ENCODE measurements at places on chromosomes 13 and 19.

DNA sequence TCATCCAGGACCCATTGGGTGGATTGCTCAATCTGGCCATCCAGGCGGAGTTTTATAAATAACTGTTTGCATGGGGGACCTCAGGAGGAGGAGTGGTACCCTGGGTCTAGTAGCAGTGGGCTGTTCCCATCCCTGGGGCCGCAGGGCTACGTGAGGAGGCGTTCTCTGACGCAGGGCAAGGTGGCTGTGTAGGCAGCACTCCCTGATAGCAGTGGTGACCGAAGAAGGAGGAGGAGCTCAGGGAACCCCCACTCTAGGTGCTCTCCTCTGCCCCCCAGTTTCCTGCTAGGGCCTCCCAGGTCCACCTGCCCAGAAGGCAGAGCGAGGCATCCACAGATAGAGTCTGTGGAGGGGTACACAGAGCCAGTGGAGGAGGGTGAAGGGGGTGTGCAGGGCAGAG, 64.1 kb downstream of the CCNE1 start:
- no peak for DNase-seq

GRCh38 chr19:38974624-38975213, 823 bp downstream of the FBXO17 start:
- DNase-seq = peak; percentile 19

DNA sequence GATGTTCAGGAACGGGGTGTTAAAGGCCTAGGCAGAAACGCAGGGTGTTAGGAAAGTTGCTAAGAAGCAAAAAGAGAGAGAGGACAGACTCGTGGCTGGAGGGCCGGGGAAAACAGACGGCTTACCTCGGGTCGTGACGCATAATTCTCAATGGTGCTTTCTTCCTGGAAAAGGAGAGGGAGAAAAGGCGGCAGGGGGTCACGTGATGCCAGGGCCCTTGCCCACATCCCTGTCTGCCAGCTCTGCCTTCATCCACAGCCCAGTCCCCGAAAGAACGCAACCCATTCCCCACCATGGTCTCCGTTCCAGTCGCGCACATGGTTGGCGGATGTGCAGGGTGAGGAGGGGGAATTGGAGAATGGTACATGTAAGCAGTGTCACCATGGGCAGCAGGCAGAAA, 1.6 kb downstream of the KRTDAP start:
- DNase-seq = no peak

- DNase-seq = no peak
These were observed 3.5 kb upstream of the C19orf25 start for GRCh38 chr19:1482361-1483130.

DNA sequence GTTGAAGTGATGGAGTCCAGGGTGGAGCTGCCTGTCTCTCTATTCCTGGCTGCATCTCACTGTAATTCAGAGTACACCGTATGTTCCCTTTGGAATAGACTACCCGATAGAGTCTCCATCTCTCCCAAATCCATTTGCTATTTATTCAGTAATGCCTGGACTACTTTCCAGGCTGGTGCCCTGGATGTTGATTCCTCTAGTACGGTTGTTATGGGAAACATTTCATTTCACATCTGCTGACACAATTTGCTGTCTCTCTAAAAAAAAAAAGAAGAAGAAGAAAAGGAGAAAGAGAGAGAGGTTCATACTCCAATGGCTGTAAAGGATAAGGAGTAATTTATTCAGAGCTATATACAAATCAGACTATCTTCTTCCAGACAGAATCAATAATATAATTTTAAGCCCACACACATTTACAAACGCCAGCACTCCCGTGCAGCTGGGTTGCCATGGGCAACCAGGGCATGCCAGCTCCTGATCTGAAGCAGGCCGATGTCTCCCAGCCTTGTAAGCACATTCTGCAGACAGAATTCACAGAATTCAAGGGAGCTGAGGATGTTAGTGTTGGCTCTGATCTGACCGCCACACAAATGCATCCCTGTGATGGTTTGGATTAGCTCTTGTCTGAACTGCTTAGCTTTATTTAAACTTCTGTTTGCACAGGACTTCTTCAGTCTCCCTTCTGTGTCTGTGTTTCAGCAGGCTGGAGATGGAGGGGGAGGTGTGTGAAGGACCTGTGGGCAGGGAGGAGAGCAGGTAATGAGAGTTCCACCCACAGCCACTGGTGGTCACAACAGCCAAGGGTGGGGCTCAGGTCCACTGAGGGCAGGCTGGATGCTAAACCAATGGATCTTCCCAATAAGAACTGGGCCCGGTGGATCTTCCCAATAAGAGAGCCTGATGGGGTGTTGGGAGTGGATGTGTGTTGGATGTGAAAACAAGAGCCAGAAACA, 66.0 kb downstream of the TEX26 start:
- peak; percentile 53 for DNase-seq

GRCh38 chr13:47798906-47799305, 202.2 kb downstream of the SUCLA2 start:
- DNase-seq = no peak

DNA sequence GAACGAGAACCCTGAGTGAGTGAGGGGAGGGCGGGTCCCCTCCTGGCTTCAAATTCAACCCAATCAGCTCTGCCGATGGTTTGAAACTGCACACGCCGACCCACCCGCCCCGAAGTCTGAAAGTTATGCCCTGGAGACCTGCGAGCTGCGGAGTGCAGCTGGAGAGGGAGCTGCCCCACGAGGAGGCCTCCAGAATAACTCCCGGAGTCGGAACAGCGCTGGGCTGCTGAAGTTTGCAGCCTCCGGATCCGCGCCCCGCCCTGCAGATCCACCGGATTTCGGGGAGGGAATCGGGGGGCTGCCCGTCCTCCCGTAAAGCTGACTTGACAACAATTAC, 7.0 kb downstream of the POU4F1 start:
- DNase-seq = no peak

DNA sequence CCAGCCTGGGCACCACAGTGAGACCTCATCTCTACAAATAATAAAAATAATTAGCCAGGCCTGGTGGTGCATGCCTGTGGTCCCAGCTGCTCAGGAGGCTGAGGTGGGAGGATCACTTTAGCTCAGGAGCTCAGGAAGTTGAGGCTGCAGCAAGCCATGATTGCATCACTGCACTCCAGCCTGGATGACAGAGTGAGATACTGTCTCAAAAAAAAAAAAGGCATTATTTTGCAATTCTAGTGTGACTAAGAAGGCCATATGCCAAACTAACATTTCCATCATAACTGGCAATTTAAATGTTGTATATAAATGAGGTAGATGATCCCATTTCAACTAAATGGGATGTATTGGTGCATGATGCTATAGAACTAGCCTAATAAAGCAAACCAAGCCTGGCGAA, 632.8 kb upstream of the KLF12 start:
- no peak for DNase-seq

DNA sequence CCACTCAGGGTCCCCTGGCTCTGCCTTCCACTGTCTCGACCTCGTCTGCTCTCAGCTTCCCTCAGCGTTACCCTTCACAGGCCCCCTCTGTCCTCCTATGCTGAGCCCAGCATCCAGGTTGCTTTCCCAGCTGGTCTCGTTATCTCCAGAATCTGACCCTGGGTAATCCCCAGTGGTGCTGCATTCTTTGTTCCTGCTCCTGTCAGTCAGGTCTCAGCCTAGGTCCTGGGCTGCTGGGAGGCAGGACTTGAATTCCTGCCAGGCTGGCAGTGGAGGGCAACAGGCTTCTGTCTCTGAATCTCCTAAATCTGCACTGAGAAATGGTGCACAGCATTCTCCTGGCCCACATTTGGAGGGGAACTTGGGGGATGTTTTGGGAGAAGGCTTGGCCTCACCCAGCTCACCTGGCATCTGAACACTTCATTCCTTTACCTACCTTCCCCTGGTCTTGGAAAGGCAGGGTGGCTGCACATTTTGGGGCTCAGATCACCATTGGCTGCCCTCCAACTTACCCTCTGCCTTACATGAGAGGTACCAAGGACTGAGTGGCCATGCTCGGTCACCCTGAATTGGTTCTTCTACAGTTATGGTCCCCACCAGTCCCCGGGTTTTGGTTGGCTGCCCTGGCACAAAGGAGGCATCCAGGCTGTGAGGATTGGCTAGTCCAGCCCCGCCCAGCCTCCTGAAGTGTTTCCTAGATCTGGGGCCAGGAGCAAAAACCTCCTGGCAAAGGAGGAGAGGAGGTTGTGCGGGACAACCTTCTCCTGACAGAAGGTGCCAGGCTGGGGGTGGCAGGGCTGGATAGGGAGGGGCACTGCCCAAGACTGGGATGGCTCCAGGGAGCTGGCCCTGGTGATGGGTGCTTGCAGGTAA, at the start of gene CYP4F8:
Gene CYP4F8, plus strand, starts transcription at position 712 of the 873 bp plus-strand sequence. CDS start 399 bp downstream, outside the sequence.
- no peak for DNase-seq

DNA sequence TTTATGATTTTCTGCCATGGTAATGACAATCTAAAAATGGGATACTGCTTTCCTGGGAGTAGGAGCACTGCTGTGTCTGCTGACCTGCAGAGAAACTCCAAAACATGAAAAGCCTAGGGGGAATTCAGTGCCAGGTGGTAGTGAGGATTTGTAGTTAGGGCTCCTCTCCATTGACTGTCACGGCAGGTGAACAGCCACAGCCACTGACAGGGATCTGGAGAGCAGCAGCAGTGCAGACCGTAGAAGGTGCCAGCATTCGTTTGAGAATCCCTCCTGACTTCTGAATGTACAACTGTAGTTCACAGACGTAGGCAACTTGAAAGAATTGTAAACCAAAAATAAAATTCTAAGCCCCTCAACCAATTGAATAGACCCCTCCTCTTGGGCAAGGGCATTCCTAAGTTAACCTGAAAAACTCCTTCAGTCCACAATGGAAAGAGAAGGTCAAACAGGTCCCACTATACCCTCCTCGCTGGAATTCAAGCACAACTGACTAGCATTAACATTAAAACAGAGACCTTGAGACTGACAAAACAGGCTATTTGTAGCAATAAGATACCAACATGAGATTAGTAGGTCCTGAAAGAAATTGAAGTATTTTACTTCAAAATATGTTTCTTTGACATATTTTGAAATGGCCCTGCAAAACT, 1328.8 kb downstream of the OLFM4 start:
- DNase-seq = no peak

- DNase-seq = no peak
These were observed 12.2 kb downstream of the ARGLU1 start for GRCh38 chr13:106555631-106556328.

DNA sequence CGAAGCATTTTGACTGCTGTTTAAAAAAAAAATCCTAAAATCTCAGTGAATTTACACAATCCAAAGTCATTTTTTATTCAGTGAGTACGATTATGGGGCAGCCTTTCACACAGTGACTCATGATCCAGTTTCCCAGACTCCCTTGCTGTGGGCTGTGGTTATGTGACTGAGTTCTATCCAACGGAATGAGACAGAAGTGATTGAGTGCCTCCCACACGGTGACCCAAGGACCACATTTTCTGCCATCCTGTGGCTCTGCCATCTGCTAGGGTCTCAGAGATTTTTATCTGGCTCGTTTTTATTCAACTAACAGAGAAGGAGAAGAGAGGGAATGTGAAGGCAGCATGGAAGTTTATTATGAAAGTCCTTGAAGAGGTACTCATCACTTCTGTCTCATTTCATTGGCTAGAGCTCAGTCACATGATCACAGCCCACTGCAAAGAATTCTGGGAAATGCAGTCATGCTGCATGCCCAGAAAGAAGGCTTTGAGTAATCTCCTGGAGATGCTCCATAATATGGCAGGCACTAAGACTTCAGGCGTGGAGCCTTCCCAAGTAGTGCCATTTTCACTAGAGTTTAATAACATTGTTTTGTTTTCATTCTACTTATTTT, 999.4 kb downstream of the UQCRFS1 start:
- no peak for DNase-seq

DNA sequence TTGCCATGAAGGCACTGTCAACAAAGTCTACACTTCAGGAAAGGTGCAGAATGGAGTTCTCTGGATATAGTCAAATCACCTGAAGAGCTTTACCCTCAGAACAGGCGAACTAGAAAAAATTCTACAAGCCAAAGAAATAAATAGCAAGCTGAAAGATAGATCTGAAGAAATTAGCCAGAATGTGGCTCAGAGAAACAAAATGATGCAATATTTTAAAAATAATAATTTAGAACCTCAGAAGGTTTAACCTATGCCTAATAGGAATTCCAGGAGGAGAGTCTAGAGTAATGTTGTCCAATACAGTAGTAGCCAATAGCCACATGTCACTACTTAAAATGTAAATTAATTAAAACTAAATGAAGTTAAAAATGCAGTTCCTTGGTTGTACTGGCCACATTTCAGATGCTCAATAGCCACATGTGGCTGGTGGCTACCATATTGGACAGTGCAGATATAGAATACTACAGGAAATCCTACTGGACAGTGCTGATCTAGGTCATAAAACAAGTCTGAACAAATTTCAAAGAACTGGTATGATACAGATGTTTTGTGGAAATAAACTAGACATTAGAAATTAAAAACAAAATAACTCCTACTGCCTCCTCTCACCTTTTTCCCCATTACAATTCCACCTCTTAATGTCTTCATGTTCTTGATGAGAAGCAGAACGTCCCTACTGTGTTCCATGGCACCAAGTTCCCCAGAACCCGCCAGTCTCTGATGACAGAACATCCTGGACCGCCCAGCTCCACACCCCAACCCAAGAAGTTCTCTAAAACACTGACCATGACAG, 679 bp upstream of the CDADC1 start:
- DNase-seq = no peak

GRCh38 chr13:90107661-90108060, 1239.8 kb upstream of the MIR17HG start:
- no peak for DNase-seq

GRCh38 chr13:32748305-32748704, 162.1 kb downstream of the PDS5B start:
- DNase-seq = no peak

DNA sequence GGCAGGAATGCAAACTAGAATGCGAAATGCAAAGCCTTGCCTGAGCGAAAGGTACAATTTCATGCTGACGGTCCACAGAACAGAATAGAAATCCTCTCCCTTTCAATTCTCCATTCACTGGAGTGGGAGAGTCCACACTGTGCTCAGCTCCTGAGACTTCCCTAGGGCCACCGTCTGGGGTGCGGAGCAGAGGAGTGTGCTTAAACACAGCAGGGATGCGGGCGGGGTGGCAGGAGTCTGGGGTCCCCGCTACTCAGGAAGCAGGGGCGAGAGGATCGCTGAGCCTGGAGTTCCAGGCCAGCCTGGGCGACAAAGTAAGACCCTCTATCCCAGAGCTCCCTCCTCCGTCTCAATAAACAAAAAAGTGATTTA, 552 bp upstream of the ZNF816 start:
- peak; percentile 44 for DNase-seq

GRCh38 chr13:19069684-19070397, 111.8 kb downstream of the TUBA3C start:
- DNase-seq = no peak

DNA sequence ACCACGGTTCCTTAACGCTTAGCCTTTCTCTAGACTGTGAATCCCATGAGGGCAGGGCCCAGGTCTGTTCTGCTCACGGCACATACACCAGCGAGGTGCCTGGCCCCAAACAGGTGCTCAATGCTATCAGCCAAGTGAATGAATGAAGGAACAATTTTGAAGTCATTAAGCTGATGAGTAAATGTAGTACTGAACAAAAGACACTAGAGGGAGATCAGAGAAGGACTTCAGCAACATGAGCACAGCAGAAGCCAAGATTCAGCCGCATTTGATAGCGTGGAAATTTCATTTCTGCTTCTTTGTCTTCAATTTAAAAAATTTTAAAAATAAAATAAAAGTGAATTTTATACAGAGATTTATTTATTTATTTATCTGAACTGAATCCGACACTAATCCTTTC, 20.1 kb upstream of the MYO16 start:
- DNase-seq = peak; percentile 37

All from hepatocyte (in vitro differentiated cells).